ENCODE measurements at places on chromosomes 1 and 21.

- no peak for DNase-seq
These were observed 3.3 kb upstream of the B4GALT3 start for GRCh38 chr1:161180639-161181038.

DNA sequence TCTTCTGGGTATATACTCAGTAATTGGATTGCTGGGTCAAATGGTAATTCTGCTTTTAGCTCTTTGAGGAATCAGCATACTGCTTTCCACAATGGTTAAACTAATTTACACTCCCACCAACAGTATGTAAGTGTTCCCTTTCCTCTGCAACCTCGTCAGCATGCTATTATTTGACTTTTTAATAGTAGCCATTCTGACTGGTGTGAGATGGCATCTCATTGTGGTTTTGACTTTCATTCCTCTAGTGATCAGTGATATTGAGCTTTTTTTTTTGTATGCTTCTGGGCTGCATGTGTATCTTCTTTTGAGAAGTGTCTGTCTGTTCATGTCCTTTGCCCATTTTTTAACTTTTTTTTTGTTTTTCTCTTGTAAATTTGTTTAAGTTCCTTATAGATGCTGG lies 279.4 kb downstream of the PTGER3 start:
- DNase-seq, result no peak

- no peak for DNase-seq
These were observed 1.4 kb downstream of the EIF4G3 start for GRCh38 chr1:21175324-21175669.

- DNase-seq, result peak; percentile 99
These were observed 38.0 kb downstream of the TMEM50B start for GRCh38 chr21:33441489-33442477.

DNA sequence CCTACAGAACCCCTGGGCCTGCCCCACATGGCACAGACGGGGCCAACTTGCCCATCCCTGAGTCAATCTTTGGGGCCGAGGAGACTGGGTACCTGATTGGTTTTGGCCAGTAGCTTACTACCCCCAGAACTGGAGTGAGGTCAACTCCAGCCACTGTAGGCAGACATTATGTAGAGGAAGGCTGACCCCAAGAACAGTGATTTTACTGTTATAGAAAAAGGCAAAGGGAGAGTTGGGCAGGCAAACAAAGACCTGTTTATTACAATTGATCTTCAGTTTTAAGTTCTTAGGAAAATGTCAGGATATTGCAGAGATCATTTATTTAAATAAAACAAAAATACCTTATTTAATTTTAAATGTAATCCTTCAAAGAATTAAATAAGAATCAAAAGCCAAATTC lies 653.8 kb downstream of the NPHP4 start:
- DNase-seq, result no peak

DNA sequence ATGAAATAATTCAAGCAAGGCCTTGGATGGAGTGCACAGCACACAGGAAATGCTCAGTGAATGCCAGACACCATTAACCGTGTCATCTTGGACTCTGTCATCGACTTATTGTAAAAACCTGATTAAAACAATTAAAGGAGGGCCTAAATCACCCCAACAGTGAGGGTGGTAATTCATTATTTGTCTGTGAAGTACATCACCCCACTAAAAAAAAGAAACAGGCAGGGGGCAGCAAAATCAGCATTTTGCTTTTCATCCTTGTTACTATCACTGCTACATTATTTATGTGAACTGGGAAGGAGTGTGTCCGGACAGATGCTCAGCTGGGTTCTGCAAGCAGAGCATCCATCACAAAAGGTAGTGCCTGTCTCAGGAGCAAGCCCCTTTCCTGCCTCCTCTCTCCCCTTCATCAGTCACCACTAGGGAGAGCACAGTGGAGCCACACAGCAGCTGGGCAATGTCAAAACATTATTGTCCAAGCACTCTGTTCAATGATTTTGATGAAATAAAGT lies 98.5 kb downstream of the RERE start:
- DNase-seq, result no peak

GRCh38 chr1:50369830-50370229 lies 53.4 kb downstream of the DMRTA2 start:
- DNase-seq, result peak; percentile 36

DNA sequence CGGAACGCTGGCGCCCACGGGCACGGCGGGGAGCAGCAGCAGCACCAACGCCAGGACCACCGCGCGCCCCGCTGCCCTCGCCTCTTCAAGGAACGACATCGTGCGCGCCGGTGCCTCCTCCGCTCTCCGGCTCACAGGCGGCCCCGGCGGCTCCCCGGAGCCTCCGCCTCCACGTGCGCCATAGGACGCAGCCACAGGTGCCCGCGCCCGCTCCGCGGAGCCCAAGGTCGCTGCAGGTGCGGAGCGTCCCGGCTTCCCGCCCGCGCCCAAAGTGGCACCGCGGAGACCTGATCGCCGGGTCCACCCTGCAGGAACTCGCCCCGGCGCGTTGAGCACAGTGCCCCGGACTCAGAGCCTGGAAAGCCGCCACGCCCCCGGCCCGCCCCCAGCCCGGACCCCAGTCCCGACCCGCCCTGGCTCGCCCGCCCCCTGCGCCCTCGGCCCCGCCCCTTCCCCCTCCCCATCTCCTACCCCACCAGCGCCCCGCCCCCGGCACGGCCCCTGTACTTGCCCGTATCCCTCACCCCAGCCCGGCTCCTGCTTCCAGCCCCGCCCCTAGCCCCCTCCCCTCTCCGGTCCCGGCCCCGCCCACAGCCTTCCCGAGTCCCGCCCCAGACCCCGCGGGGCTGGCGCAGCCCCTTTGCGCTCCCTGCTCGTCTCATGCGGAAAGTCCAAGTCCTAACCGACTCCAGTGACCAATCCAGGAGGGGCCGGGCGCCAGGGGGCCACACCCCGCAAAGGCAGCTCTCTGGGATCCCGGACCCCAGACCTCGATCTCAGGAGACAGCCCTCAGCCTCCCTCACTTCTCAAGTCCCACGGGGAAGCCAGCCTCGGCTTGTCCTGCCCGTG lies at the start of gene MEGF6:
MEGF6 (minus strand) TSS at position 339 of the 850 bp plus-strand sequence; CDS start at position 99, 240 bp downstream.
- DNase-seq, result no peak

- no peak for DNase-seq
These were observed 125.3 kb upstream of the CACYBP start for GRCh38 chr1:174874331-174875053.

DNA sequence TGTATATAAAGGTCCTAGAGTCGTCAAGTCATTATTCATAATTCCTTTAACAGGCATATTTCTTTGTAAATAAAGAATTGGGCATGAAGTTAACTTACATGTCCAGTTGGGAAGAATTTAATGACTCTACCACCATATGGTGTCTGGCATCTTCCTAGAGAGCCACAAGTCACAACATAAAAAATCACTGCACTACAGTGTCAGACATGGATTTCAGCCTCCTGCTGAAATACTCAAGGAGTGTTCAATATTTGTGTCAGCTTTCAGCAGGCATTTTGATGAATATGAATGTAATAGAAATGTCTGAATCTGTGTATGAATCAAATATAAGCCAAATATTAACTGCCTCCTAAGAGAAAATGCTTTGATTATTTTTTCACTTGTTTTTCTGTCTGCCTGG lies 91.9 kb upstream of the TMPRSS15 start:
- DNase-seq, result no peak

GRCh38 chr1:243500512-243500911 lies 244.7 kb downstream of the SDCCAG8 start:
- no peak for DNase-seq

DNA sequence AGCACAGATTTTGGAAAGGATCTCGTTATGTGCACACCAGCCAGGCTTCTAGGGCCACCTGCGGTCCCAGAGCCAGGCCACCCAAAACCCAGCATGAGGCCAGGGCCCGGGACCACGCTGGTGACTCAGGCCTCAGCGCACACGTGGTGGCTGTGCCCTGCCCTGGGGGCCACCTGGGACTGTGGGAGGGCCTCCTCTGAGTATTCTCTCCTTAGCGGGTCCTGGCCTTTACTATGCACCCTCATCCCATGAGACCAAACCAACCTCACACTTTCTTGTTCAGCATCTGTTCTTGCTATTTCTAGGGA lies 9.9 kb downstream of the WNT9A start:
- DNase-seq, result no peak

- no peak for DNase-seq
These were observed 4.9 kb upstream of the MAPKAPK2 start for GRCh38 chr1:206679738-206680211.

DNA sequence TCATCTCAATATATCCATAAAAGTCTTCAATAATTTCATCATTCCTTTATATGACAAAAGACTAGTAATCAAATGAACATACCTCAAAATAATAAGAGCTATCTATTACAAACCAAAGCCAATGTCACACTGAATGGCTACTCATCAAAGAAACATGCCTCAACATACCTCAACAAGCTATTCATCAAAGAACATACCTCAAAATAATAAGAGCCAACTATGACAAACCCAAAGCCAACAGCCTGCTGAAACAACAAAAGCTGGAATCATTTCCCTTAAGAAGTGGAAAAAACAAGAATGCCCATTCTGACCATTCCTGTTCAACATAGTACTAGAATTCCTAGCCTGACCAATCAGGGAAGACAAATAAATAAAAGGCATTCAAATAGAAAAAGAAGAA lies 1373.7 kb downstream of the BRINP3 start:
- DNase-seq, result no peak

DNA sequence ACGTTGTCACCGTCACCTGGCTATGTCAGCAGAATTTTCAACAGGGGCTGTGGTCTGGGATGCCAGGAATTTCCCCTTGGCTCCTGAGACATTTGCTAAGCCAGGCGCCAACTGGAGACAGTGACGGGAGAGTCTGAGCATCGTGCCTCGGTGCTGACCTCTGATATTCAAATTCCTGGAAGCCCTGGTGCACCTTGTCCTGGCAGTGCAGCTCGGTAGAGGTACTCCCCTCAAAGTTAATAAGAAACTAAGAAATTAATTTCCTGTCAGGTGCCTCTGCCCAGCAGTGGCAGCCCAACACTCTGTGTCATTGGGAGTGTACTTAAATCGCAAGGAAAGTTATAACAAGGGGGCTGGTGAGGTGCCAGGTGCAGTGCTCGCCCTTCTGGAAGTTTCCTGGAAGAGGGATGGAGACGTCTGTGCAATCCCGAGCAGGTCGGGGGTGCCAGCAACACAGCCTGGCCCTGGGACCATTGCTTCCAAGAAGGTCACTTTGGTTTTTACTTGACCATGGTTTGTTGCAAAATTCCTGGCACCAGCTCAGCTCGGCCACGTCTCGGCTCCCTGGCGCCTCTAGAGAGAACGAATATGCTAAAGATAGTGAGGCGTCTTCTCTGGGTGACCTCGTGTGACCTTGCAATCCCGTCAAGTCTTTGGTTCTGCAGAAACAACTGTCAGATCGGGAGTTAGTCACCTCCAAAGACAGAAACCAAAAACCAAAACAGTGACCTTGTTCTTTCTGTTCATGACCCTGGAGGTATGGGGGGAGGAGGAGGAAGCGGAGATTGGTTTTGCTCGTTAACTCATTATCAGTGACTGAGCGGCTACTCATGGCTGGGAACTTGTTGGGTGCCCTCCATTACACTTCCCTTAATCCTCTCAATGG lies 149.5 kb upstream of the VAMP3 start:
- no peak for DNase-seq

GRCh38 chr1:153678519-153679336 lies at the start of gene NPR1:
Gene NPR1 (plus strand): TSS chr1:153678688. CDS start chr1:153679109, 421 bp downstream.
- no peak for DNase-seq

GRCh38 chr1:224647449-224647848 lies 31.3 kb downstream of the CNIH3 start:
- no peak for DNase-seq

- no peak for DNase-seq
These were observed 1.6 kb downstream of the CNIH3 start for GRCh38 chr1:224617410-224618355.

GRCh38 chr1:216430744-216431143 lies 7.5 kb upstream of the USH2A start:
- DNase-seq, result peak; percentile 49

GRCh38 chr1:158390331-158390730 lies 8.9 kb downstream of the OR10T2 start:
- DNase-seq, result no peak

DNA sequence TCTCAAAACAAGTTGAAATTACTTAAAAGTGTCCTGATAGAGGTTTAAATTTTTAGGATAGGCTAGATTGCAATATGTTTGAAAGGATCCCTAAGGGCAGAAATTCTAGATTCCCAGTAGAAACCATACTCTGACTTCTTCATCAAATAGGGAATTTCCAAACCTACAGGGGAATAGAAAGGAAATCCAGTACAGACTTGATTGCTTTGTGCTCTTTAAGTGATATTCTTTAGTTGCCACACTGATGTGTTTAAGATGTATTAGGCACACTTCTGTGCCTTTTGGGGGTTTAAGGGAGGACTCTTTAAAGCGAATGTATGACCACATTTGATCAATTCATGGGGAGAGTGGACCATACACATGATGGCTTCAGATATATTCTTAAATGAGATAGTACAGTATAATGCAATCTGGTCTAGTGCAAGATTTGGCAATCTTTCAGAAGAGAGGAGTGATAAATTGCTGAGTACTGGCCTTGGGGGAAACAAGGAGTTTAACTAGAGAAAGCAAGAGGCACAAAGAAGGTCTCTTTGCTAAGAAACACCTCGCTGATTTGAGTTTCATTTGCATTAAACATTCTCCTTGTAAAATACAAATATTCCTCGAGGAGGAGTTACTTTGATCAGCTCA lies 268.8 kb upstream of the NR5A2 start:
- DNase-seq, result no peak

GRCh38 chr1:223258751-223259198 lies 105.2 kb downstream of the SUSD4 start:
- DNase-seq, result no peak

DNA sequence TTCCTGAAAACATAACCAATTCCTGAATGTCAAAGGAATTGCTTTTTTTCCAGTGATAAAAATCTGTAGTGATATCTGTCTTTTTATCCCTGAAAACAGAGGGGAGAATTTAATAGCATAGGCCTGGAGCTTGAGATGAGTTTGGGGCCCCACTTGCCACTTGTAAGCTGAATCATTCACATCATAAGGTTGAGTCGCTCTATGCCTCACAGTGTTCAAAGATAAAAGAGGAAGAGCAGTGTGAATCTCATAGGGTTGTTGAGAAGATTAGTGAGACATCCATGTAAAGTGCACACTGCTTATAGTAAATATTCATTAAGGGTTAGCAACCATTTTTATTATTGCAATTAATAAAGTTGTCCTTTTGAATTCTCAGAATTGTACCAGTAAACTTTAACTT lies 271.3 kb downstream of the DNM3 start:
- no peak for DNase-seq

DNA sequence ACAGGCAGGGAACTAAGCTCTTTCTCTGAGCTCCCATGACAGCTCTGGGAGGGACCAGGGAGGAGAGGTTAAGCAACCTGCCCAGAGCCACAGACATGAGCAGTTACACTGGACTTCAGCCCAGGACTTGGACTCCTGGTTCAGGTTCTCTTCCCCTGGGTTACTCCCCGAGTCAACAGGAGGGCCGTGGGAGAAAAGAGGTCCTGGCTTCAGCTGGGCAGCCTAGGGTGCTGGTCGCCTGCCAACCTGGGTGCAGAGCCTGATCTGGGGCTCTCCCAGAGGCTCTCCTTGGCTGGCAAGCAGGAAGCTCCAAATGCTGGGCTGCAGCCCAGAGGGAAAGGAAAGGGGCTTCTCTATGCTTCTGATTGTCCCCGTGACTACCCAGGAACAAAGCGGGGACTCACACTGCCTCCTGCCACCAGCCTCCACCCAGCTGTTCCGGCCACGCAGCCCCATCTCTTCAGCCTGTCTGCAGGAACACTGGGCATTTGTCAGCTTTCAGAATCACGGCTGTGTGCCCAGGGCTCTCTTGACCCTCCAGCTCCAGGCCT lies 141.8 kb downstream of the HIVEP3 start:
- DNase-seq, result no peak

- no peak for DNase-seq
These were observed 470.0 kb upstream of the VAMP3 start for GRCh38 chr1:7300893-7301663.
